ENCODE measurements at places on chromosomes 7 and 10.
A peak's percentile ranks its signal among the peaks of the same experiment; 100 is the strongest.

- no peaks in the 10 kb centered on the region for H3K27me3 ChIP-seq
- H3K27ac ChIP-seq, result no peak overlapping the region
- H3K4me3 ChIP-seq, result peak overlapping the region; percentile 83
Measured at GRCh38 chr7:50069613-50070012, 23.4 kb downstream of the ZPBP start.

GRCh38 chr10:287026-287709, 151.9 kb downstream of the ZMYND11 start:
- DNase-seq, result no peak
- no peaks in the 10 kb centered on the region for H3K4me1 ChIP-seq
- no peaks in the 10 kb centered on the region for H3K27me3 ChIP-seq

DNA sequence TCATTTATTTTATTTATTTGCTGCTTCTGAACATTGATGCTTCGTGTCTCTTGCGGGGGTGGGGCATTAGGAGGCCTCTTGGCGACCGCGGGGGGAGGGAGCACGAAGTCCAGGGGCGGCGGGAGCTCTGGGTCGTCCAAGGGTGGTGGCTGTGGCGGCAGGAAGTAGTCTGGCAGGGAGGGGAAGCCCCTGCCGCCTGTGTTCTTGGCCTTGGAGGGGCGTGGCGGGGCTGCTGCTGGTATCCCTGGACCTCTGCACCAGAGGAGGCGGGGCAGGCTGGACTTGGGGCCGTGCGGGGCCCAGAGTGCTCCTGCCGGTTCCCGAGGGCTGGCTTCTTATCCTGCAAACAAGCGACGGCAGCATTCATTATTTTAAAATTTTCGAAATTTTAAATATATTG, 70.5 kb upstream of the ABI1 start:
- no peak overlapping the region for H3K4me3 ChIP-seq
- H3K27me3 ChIP-seq, result no peaks in the 10 kb centered on the region
- no peak for DNase-seq
- H3K27ac ChIP-seq, result no peak overlapping the region
- H3K4me1 ChIP-seq, result no peaks in the 10 kb centered on the region

- no peak for DNase-seq
- H3K36me3 ChIP-seq, result no peaks in the 10 kb centered on the region
- no peak overlapping the region for H3K27ac ChIP-seq
- no peaks in the 10 kb centered on the region for H3K27me3 ChIP-seq
- peaks cover 3% of the 10 kb centered on the region for H3K4me1 ChIP-seq
- H3K4me3 ChIP-seq, result no peak overlapping the region
Measured at GRCh38 chr7:91343996-91344629, 79.9 kb downstream of the FZD1 start.

DNA sequence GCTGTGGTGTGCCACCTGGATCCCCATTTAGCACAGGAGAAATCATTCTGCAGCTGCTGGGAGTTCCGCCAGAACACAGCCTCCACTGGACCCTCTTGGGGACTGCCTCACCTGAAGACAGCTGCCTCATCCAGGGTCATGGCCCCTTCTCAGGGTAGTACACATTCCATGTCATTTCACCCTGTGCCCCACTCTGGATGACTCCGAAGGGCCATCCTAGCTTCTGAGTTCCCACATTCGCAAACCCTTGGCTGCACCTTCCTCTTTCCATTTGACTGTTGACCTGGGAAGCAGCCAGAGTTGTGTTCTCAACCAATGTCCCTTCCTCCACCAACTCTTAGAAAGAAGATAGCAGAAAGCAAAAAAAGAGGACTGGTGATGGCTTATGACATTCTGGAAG, 125.6 kb upstream of the TBX20 start:
- peak; percentile 52 for DNase-seq
- H3K4me3 ChIP-seq, result no peak overlapping the region
- no peak overlapping the region for H3K27ac ChIP-seq
- no peaks in the 10 kb centered on the region for H3K27me3 ChIP-seq

GRCh38 chr7:137853053-137853452, 6.3 kb upstream of the DGKI start:
- H3K36me3 ChIP-seq, result peaks cover 12% of the 10 kb centered on the region
- H3K27ac ChIP-seq, result no peak overlapping the region
- H3K4me1 ChIP-seq, result no peaks in the 10 kb centered on the region
- no peaks in the 10 kb centered on the region for H3K27me3 ChIP-seq
- DNase-seq, result no peak
- H3K4me3 ChIP-seq, result no peak overlapping the region

GRCh38 chr10:102274062-102274461, 28.7 kb downstream of the GBF1 start:
- H3K4me1 ChIP-seq, result peaks cover 2% of the 10 kb centered on the region
- H3K27me3 ChIP-seq, result no peaks in the 10 kb centered on the region
- H3K27ac ChIP-seq, result no peak overlapping the region
- H3K36me3 ChIP-seq, result no peaks in the 10 kb centered on the region

DNA sequence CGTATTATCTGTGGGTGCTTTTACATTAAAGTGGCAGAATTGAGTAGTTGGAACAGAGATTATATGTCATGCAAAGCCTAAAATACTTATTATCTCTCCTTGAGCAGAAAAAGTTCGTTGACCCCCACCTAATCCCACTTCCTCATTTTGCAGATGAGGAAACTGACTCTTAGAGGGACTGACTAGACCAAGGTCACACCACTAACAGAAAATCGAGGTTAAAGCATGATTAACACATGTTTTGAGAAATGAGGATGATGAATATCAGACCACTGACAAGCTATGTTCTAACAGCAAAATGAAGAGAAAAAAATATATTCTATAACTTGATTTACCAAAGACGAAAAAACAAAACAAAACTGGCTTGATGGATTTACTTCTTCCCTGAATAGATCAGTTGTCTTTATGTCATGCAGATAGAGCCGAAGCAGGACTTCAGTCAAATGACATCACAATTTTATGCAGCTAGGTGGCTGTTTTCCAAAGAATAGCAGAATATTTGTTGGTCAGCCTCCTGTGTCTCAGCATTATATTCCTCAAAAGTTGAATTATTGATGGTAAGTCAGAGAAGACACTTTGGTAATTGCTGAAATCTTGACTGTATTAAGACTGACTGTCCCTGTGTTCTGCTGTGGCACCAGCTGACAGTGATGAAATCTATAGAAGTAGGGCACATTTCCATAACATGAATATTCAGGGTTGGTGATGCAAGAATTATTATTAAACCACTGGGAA, 24.2 kb upstream of the SMIM30 start:
- no peaks in the 10 kb centered on the region for H3K27me3 ChIP-seq
- H3K4me1 ChIP-seq, result no peaks in the 10 kb centered on the region
- no peak overlapping the region for H3K4me3 ChIP-seq
- H3K27ac ChIP-seq, result no peak overlapping the region
- H3K36me3 ChIP-seq, result no peaks in the 10 kb centered on the region
- DNase-seq, result no peak

DNA sequence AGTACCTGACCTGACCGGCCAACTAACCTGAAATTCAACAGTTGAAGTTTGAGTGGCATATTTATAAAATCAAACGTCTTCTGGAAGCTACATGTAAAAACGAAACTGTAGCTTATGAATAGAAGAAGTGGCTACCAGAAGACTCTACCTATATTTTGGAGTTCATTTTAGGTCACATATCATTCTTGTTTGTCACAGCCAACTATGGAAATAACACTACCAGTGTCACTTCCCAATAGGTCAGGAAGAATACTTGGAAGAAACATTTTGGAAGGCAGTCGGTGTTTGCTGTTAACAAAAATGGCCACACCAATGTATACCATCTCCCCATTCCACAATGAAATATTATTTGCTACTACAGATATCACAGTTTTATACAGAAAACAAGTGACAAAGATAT, 12.6 kb downstream of the TWIST1 start:
- H3K27ac ChIP-seq, result no peak overlapping the region
- no peaks in the 10 kb centered on the region for H3K27me3 ChIP-seq
- no peaks in the 10 kb centered on the region for H3K4me1 ChIP-seq
- no peak overlapping the region for H3K4me3 ChIP-seq
- DNase-seq, result no peak

DNA sequence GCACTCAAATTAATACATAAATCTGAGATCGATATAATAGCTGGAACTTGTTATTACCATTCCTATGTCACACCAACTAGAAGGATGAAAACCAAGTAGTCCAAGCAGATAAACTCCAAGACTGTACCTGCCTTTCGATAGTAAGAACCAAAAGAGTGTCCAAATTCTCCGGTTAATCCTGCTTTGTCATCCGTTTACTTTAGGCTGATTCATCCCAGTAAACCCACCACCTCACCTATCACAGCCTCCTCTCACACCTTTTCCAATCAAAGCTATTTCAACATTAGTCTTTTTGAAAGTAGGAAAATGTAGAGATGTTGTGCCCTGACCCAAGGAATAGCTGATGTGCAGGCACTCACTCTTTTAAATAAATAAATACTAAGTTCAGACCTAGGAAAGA, 177.2 kb downstream of the CTNNA3 start:
- H3K4me1 ChIP-seq, result no peaks in the 10 kb centered on the region
- no peak overlapping the region for H3K27ac ChIP-seq
- no peaks in the 10 kb centered on the region for H3K36me3 ChIP-seq
- no peak for DNase-seq
- no peaks in the 10 kb centered on the region for H3K27me3 ChIP-seq

DNA sequence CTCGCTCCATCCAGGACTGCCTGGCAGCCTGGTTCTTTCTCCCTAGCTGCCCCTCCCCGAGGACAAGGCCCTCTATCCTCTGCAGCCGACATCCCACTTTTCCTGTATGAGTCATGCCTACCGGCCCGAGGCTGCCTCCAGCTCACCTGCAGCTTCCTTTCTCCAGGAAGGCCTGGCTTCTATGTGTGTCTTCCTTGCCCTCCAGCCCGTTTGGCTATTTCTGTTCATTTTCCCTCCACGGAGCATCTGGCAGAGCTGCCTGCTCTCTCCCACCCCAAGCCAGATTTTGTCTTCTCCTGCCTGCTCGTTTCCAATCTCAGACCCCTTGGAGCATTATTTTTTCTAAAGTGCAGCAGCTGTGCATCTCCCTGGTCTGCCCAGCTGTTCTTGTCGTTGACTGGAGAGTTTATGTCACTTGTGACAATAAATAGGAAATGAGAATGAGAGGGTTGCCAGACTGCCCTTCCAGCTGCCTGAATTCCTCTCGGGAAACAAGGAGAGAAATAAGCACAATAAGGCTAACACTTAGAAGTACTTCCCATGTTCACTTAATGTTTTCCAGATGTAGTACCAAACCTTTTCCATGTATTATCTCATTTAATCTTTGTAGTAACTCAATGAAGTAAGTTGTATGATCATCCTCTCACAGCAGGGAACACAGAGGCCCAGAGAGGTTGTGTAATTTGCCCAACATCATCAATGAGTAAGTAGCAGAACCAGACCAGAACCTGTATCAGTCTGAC, 19.7 kb downstream of the UBTD1 start:
- H3K4me1 ChIP-seq, result no peaks in the 10 kb centered on the region
- no peaks in the 10 kb centered on the region for H3K36me3 ChIP-seq
- no peak for DNase-seq
- no peak overlapping the region for H3K4me3 ChIP-seq
- H3K27me3 ChIP-seq, result no peaks in the 10 kb centered on the region

- H3K36me3 ChIP-seq, result no peaks in the 10 kb centered on the region
- H3K4me3 ChIP-seq, result no peak overlapping the region
- no peak for DNase-seq
Measured at GRCh38 chr10:78139341-78139740, 105.7 kb downstream of the RPS24 start.

- DNase-seq, result no peak
- H3K27ac ChIP-seq, result no peak overlapping the region
- no peaks in the 10 kb centered on the region for H3K4me1 ChIP-seq
- no peaks in the 10 kb centered on the region for H3K36me3 ChIP-seq
Measured at GRCh38 chr7:124769136-124769535, 3.5 kb upstream of the GPR37 start.

DNA sequence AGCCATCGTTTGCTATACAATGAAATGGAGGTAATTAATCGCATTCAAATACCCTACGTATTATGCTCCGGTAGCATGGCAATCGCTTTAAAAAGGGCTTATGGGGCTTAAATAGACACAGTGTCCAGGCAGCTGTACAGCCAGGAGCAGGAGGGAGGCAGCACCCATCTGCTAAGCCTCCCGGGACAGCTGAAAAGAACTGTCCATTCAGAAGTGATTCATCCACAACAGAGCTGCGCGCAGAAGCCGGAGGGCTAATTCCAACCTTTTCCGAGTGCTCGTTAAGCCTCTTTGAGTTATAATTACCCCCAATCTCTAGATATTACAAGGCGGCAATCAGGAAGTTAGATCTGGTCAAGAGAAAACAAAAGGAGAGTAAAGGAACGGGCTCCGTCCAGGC, 58.3 kb downstream of the DPYSL4 start:
- no peaks in the 10 kb centered on the region for H3K27me3 ChIP-seq
- DNase-seq, result no peak
- no peaks in the 10 kb centered on the region for H3K4me1 ChIP-seq
- no peak overlapping the region for H3K27ac ChIP-seq
- H3K36me3 ChIP-seq, result no peaks in the 10 kb centered on the region

GRCh38 chr10:50542871-50543270, 80.9 kb downstream of the SGMS1 start:
- H3K27me3 ChIP-seq, result no peaks in the 10 kb centered on the region
- no peak for DNase-seq
- H3K4me1 ChIP-seq, result peaks cover 2% of the 10 kb centered on the region
- no peak overlapping the region for H3K27ac ChIP-seq
- no peak overlapping the region for H3K4me3 ChIP-seq

DNA sequence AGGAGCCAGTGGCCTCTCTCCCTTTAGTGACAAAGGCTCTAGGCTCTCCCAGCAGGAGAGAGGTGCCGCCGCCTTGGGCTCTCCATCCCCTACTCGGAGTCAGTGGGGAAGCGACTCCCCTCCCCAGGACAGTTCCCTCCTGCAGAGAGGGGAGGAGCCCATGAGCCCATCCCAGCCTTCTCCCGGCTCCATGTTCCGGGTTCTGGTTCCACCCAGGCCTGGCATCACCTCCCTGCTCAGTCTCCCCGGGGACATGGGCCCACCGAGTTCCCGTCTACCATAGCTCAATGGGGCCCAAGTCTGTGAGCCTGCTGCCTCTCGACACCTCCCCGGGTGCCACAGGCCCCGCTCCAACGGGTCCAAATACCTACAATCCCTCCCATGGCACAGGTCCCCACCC, 66.5 kb upstream of the DNAAF5 start:
- no peak overlapping the region for H3K4me3 ChIP-seq
- DNase-seq, result peak; percentile 67
- H3K4me1 ChIP-seq, result no peaks in the 10 kb centered on the region
- no peaks in the 10 kb centered on the region for H3K36me3 ChIP-seq
- H3K27me3 ChIP-seq, result no peaks in the 10 kb centered on the region

DNA sequence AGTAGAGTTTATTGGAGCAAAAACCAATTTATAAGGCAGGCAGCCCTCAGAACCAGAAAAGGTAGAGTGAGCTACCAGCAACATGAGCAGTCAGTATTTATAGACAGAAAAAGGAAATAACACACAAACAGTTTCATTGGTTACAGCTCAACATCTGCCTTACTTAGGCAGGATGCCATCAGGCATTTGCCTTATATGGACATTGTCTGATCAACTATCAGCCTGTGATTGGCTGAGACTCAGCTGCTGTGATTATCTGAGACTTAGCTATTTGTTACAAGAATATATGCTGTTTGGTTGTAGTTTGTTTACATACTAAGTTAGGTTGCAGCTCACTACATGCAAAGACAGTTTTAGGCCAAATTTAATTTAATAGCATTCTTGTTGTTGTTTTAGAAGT, 60.4 kb upstream of the CDK1 start:
- no peaks in the 10 kb centered on the region for H3K4me1 ChIP-seq
- H3K27ac ChIP-seq, result no peak overlapping the region

GRCh38 chr7:47991741-47992311, 12.4 kb upstream of the HUS1 start:
- no peaks in the 10 kb centered on the region for H3K4me1 ChIP-seq
- no peaks in the 10 kb centered on the region for H3K36me3 ChIP-seq
- no peaks in the 10 kb centered on the region for H3K27me3 ChIP-seq
- peak overlapping the region; percentile 35 for H3K4me3 ChIP-seq

GRCh38 chr7:156640949-156641485, 443 bp downstream of the RNF32 start:
- H3K36me3 ChIP-seq, result no peaks in the 10 kb centered on the region
- H3K4me1 ChIP-seq, result no peaks in the 10 kb centered on the region
- H3K27ac ChIP-seq, result no peak overlapping the region

All from aorta (tissue), 5 donors.